ENCODE measurements at places on chromosomes 1 and 21.

DNA sequence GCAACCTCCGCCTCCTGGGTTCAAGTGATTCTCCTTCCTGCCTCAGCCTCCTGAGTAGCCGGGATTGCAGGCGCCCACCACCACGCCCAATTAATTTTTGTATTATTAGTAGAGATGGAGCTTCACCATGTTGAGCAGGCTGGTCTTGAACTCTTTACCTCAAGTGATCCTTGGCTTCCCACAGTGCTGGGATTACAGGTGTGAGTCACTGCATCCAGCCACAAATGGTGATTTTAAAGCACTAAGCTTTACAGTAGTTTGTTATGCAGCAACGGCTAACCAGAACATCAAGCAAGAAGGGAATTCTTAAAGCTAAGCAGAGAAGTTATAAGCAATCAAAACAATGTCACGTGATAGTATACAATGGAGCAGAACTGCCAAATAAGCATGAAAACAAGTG lies 65.7 kb downstream of the NVL start:
- DNase-seq, result no peak

DNA sequence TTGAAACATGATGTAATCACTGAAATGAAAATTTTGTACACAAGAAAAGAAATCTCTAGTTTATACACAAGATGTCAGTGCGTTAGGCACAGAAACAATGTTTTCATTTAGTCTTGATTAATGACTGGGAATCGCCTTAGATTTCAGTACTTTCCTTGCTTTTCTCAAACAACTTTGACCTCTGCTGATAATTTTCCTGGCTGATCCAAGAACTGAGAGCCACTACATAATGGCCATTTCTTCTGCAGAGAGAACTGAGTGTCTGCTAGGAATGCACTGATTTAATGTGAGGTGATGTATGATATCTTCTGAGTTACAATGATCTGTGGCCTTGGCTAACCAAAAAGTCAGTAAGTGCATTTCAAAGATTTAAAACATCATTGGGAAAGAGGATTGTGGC lies 308.1 kb downstream of the CTH start:
- DNase-seq, result no peak

DNA sequence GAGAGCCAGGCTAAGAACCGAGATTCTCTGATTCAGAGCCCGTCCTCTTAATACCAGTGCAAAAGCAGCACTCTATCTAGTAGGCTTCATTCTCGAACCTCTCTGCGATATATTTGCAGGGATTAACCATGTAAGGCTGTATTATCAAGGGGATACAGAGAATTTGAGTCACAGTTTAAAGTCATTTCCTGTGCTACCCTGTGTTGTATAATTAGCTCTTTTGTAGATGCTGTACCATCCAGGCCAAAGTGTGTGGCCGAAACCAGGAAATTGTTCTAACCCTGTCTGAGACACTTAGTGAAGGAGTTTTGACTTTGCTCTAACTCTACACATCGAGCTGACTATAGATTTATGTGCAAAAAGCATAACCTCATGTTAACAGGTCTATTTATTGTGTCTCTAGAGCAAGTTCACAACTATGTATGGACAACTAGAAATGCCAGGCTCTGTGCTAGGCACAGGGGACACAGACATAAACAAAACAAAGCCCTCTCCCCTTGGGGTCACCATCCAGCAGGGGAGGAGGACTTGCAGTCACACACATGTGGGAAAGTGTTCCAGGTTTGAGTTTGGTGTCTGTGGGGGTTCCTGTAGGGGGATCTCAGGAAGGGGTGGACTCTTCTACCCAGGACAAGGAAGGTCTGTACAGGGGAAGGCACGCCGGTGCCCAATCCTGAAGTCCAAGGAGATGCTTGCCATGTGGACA lies 182.2 kb downstream of the DHRS3 start:
- DNase-seq, result peak; percentile 80

DNA sequence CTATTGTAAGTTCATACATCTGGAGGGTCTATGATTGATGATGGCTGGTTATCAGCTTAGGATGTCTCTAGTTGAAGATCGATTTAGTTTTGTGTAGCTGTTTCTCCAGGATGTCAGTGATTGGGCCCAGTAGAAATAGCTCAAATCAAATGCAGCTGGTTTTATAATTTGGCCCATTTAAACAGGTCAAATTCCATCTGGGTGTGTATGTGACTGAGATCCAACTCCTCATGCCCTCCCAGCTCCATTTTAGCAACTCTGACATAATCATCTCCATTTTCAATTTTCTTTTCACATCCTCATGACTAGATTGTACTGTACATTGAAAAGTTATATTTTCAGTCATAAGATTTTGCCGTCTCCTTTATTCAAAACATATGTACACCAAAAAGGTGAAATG lies 99.2 kb downstream of the TPR start:
- DNase-seq, result no peak

DNA sequence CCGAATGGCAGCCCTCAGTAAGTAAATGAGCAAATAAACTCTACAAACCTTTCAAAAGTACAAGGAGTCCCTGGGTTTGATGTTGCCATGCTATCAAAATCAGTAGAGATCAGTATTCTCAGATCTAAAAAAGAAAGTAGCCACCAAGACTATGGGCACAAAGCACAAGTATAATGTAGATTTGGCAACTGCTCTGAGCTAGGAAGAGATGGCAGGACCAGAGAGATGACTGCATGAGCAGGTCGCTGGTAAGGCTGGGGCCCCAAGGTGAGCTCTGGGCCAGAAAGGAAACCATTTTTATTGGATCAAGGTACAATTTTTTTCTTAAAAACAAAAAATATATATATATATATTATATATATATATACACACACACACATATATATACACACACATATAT lies 3.1 kb upstream of the ADORA3 start:
- DNase-seq, result no peak

DNA sequence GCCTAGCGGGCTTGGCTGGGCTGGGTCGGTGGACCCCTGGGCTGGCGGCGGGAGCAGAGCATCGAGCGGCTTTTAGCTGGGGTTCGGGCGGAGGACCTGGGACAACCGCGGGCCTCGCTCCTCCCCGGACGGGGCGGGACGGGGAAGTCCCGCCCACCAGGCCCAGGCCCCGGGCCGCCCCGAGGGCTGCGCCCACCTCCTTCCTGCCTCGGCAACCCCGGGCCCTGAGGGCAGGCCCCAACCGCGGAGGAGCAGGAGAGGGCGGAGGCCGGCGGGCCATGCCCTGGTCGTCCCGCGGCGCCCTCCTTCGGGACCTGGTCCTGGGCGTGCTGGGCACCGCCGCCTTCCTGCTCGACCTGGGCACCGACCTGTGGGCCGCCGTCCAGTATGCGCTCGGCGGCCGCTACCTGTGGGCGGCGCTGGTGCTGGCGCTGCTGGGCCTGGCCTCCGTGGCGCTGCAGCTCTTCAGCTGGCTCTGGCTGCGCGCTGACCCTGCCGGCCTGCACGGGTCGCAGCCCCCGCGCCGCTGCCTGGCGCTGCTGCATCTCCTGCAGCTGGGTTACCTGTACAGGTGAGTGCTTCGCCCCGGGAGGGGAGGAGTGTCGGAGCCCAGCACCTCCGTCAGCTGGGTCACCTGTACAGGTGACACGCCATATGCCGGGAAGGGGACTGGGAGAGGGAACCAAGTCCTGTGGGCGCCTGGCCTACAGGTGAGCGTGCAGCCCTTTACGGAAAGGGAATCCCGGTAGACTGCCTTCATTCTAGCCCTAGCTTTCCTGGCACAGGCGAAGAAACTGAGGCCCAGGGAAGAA lies at the start of gene XKR8:
Gene XKR8, plus strand, starts transcription at position 182 of the 812 bp plus-strand sequence. Its CDS starts 97 bp downstream, at position 279.
- peak; percentile 62 for DNase-seq

DNA sequence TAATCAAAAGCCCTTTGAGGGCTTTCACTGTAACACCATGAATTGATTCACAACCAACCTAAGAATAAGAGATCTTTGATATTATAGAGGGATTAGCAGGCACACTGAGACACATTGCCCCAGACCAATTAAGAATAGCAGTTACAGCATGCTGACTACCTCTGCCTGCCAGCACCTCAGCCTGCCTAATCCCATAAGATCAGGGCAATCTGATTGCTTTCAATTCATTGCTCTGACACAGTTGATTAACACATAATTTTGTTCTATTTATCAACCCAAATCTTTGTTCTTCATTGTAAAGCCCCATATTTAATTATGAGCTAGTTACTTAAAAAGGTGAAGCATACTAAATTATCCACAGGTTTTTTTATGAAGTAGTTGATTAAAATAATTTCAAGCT lies 548.8 kb upstream of the ZP4 start:
- no peak for DNase-seq

DNA sequence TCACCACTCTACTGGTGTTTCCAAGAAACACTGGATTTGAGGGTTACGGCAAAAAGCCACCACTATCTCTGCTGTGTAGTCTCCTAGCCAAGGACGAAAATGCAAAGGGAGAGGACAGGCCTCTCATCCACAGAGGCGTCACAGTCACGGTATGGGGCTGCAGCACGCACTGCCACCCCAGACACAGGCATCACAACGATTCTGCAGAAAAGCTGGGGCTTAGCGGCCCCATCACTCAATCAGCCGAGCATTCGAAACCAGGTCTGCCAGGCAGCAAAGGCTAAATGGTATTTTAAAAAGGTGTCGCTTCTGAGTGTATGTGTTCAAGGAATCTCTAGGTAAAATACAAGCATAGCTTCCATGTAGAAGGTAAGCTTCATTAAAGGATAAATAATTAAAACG lies 1.4 kb downstream of the RIPK4 start:
- DNase-seq, result no peak

- no peak for DNase-seq
Observed at GRCh38 chr1:115089420-115090185, at the start of gene TSPAN2. TSPAN2 (minus strand) TSS chr1:115089503; CDS start chr1:115089432, 71 bp downstream.

DNA sequence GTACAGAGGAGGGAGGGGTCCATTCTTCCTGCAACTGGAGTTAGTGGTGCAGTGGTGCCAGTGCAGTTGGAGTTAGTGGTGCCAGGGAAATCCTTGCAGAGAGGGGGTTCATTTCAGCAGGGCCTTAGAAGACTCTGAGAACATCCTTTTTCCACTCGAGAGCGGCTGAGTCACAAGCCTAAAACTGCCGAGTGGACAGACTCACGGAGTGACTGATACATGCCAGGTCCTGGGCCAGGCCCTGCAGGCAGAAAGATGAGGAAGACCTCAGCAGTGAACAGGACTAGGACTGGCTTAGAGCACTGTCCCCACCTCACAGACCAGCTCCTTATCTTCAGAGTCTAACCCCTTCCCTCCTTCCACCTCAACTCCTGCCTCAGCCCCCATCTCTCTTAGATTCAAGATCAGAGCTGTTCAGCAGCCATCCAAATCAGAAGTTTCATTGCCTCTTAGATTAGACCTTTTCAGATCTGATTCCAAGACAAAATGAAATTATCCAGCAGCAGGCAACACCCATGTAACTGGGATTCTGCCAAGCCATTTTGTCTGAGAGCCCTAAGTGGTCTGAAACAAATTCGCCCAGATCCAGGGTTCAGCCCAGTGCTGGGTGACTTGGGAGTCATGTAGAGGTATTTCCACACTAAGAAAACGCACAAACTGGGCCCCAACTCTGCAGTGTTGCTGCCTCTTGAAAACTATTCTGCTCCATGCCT lies 12.7 kb upstream of the IKBKE start:
- no peak for DNase-seq

DNA sequence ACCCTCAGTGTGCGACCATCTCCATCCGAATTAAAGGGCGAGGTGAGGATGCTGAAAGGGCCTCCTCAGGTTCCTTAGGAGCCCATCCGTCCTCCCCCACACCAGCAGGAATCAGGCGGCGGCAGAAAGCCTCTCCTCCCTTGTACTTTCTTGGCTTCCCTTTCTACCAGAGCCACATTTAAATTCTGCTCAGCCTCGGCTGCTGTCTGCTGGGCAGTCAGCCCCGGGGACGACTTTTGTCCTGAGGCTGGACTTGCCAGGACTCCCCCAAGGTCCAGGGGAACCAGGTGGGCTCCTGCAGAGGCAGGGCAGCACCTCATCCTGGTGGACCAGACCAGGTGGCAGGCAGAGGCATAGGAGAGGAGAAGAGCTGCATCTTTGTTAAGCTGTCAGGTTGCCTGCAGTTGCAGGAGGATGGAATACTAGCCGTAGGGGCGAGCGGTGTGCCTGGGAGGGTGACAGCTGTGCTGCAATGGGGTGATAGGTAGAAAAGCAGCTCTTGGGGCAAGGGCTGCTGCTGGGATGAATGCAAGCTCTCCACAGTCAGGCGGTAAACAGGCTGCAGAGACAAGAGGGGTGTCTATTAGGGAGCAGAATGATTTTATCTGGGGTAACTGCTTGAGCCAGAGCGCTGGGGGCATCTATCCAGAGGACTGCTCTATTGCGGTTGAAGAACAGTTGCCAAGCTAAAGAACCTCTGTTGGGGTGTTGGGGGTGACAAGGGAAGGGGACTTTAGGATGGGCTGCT lies 46.2 kb upstream of the WASF2 start:
- DNase-seq, result no peak

DNA sequence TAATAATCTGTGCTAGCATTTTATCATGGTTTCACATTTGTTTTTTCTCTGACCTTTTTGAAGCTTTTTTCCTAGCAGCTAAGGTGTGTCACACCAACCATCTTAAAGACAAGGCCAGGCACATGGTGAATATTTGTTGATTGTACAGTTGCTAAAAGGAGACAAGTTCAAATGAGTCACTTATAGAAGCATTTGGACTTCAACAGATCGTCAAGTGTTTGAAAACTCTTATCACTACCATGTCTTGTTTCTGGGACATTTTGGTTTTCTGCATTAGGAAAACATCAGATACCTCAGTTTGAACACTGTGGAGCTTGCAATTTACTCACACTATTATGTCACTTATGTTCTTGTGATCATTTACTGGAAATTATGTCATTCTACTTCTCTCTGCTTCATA lies 407.3 kb downstream of the USP25 start:
- peak; percentile 23 for DNase-seq

DNA sequence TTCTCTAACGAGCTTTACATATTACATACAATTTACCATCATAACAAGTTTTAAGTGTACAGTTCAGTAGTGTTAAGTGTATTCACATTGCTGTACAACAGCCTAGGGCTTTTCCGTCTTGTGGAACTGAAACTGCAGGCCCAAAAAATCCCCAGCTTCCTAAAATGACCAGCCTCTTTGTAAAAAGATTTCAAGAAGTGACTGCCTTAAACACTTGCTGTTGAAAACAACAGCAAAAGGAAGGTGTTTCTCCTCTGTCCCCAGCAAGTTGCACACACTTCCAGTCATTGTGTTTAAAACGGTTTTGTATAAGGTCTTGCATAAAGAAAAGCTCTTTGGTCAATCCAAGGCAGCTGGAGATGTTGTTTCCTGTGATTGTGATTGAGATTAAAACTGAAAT lies 16.0 kb upstream of the GBP1 start:
- no peak for DNase-seq

GRCh38 chr1:235782601-235783000 lies 84.1 kb downstream of the LYST start:
- DNase-seq, result peak; percentile 2

GRCh38 chr1:30881319-30882181 lies 27.0 kb downstream of the SDC3 start:
- no peak for DNase-seq

GRCh38 chr1:158059984-158060383 lies 66.5 kb downstream of the KIRREL1 start:
- DNase-seq, result no peak
